ENCODE measurements at places on chromosomes 12 and 14.

GRCh38 chr14:71711619-71712018 is 220.6 kb upstream of the RGS6 start:
- no peak for DNase-seq

DNA sequence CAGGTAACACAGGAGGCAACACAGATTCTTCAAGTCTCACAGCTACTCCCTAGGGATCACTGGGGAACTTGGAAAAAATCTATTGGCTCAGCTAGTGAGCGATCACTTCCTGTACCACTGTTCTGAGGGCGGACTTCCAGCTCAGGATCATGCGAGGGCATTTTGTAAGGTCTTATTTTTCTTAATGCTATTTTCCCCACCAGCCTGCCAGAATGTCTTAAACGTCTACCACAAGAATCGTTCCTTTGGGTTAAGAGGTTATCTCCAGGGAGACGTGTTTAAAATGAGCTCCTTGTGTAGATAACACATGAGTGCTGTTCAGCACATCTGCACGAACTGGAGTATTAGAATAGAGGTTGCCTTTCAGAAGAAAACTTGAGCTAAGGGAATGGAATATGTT is 162.6 kb downstream of the ETNK1 start:
- DNase-seq = no peak

GRCh38 chr12:26027401-26027800 is 68.9 kb downstream of the RASSF8 start:
- no peak for DNase-seq

DNA sequence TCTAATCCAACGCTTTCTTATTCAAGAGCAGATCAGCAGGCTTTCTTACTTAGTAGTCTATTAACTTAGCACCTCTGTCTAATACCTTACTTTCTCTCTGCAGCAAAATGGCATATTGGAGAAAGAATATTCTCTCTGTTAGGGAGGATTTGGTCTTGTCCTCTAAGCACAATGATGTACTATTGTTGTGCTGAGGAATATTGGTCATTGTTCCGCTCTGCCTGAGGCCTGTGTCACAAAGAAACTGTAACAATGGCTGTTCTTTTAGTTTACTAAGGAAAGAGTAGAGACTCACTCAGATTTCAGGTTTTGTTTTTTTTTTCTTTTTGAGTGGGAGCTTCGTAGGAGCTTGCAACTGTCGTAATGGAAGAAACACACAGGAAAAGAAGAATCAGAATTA is 1358.8 kb downstream of the LRFN5 start:
- no peak for DNase-seq

DNA sequence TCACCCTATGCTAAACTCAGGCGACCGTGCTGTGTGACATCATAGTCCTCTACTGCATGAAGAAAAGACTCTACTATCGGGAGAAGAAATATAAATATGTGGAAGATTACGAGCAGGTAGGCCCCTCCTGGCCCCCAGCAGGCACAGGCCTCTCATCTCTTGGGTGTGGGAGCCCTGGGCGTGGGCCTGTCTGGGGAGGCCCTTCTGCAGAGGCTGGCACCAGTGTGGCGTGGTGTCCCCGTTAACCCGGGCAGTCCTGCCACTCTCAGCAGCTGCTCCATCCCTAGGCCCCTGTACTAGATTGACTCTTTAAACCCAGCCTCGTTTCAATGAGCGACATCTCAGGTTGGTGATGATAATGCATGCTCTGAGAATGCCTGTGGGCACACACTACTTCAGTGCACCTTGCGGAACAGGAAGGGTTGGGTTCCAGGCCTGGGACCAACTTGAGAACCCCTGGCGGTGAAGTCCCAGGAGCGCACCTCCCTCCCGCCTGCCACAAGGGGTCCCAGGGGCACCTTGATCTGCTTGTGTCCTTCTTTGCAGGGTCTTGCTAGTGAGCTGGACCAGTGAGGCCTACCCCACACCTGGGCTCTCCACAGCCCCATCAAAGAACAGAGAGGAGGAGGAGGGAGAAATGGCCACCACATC is 23.2 kb downstream of the P2RX4 start:
- no peak for DNase-seq

GRCh38 chr14:72613231-72613974 is 280.5 kb downstream of the DPF3 start:
- DNase-seq = no peak

DNA sequence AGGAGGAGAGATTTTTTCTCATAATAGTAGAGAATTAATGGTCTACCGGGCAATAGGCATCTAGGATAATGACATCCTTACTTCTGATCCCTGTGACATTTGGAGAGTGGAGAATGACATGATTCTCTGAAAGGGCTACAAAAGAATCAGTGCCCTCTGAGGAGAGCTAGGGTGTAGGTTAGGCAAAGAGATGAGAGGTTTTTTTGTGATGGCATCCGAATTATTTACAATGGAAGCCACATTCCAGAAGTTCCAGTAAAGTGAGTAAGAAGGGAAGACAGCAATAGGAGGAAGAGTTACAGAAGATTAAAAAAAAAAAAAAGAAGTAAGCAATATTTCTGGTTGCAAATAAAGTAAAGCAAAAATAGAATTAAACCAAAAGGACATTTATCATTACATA is 478.0 kb downstream of the RMST start:
- DNase-seq = no peak

GRCh38 chr12:3725388-3726115 is 27.4 kb downstream of the CRACR2A start:
- no peak for DNase-seq

- DNase-seq = no peak
These were observed 4.1 kb downstream of the RDH16 start for GRCh38 chr12:56953314-56953713.

GRCh38 chr14:64844272-64844671 is 35.4 kb downstream of the SPTB start:
- DNase-seq = no peak

DNA sequence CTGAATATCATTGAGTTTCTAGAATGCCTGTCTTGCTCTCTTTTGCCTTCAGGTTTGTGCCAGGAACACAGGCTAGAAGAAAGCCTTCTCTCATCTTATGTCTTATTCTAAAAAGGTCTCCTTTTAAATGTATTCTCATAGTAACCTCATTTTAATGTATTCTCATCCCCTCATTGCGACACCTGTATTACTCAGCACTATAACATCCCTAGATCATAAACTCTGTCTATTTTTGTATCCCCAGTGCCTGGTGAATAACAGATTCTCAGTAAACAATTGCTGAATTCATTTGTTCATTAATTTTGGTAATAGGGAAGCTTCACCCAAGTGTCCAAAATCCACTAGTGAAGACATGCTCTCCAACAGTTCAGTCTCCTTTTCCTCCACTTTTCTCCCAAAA is 8.8 kb upstream of the LRRK2 start:
- DNase-seq = no peak

DNA sequence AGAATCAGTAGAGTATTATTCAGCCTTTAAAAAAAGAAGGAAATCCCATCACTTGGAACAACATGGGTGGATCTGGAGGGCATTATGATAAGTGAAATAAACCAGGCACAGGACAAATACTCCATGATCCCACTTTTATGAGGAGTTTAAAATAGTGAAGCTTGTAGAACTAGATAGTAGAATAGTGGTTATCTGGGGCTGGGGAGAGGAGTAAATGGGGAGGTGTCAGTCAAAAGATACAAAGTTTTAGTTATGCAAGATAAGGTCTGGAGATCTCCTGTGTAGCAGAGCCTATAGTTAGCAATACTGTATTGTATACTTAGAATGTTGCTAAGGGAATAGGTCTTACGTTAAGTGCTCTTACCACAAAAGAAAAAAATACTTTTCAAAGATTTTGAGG is 64.9 kb downstream of the RIC8B start:
- no peak for DNase-seq

GRCh38 chr14:20611277-20611676 is 20.1 kb upstream of the RNASE12 start:
- DNase-seq = no peak

- no peak for DNase-seq
These were observed 12.3 kb upstream of the DACT1 start for GRCh38 chr14:58625438-58625837.

- DNase-seq = no peak
These were observed 33.4 kb downstream of the SUSD6 start for GRCh38 chr14:69644814-69645213.

- no peak for DNase-seq
These were observed 87.6 kb downstream of the EML1 start for GRCh38 chr14:99880651-99881420.

- no peak for DNase-seq
These were observed 219.3 kb upstream of the NOS1 start for GRCh38 chr12:117580718-117581062.

DNA sequence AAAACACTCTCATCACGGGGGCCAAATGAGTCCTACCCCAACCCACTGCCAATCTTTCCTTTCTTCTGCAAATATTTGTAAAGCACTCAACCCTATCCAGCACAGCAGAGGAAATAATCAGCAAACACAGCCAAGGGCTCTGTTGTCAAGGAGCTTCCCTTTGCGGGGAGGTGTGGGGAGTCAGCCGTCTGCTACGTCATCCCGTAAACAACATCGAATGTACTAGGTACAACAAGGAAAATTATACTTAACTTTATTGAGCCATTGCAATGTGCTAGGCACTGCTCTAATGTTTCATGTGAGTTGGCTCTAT is 22.8 kb downstream of the TMEM63C start:
- DNase-seq = no peak

GRCh38 chr12:71865166-71865713 is 25.7 kb downstream of the TBC1D15 start:
- DNase-seq = no peak

DNA sequence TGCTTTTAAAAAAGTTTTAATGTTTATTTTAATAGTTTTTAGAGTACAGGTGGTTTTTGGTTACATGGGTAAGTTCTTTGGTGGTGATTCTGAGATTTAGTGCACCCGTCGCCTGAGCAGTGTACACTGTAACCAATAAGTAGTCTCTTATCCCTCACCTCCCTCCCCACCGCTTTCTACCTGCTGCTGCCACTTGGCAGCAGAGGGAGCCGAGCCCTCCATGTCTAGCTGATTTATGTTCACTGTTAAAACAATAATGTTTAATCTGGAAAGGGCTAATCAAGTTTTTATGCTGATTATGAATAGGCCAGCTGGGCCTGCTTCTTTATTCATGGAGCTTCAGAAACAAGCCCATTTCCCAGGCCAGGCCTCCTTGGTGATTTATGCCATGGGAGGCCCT is 73.1 kb downstream of the ADCK1 start:
- DNase-seq = no peak

GRCh38 chr12:96354326-96354725 is 45.9 kb downstream of the CDK17 start:
- DNase-seq = no peak

- no peak for DNase-seq
These were observed 19.0 kb upstream of the OVCH1 start for GRCh38 chr12:29516431-29516875.

GRCh38 chr14:98177551-98177950 is 1094.4 kb downstream of the BCL11B start:
- DNase-seq = peak; percentile 58

DNA sequence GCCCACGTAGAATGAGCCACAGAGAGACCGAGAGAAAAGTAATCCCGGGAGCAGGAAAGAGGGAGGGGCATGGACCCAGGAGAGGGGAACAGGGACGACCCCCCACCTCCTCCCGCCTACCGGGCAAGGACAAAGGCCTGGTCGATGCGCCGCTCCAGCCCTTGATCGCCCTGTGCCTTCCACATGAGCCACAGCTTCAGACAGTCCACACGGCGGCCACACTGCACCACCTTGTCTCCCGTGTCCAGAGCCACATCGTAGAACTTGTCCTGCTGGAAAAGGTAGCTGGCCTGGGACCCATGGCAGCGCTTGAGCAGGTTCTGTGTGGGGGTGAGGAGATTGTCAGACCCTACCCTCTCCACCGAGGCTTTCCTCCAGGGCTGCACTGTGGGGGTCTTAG is 20.5 kb upstream of the ZNF740 start:
- no peak for DNase-seq

DNA sequence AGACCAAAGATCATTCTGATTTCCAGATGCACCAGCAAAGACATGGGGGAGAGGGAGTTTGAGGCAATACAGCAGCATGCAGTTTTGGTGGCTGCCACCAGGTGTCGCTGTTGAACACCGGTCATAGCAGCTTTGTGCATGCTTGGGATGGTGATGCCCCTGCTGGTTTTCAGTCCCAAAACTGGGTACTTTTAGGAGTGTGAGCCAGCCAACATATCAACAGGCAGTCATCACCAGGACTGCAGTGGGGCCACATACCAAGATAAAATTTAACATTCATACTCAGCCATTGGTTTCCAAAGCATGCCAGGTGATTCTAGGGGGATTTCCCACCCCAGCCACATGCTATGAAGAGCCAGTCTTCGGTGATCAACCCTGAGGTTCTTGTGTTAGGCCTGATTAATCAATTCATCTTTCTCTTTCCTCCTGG is 64.2 kb downstream of the PHETA1 start:
- peak; percentile 20 for DNase-seq

GRCh38 chr12:80165746-80166145 is 66.4 kb downstream of the OTOGL start:
- DNase-seq = no peak

Measured in stimulated activated CD4-positive, alpha-beta T cell treated with anti-CD3 and anti-CD28 coated beads, Interleukin-4, amount 100 ng/mL, for 4 hours (primary cell).